Activated naive CD4-positive, alpha-beta T cell treated with Interleukin-2 at 50 U/mL for 16 hours (primary cell): ENCODE measurements at places on chromosomes 6 and 20.

GRCh38 chr6:145963216-145964068 lies 716 bp downstream of the SHPRH start:
- DNase-seq: peak; percentile 48

GRCh38 chr6:41781366-41781730 lies 766 bp downstream of the PRICKLE4 start:
- DNase-seq: no peak

DNA sequence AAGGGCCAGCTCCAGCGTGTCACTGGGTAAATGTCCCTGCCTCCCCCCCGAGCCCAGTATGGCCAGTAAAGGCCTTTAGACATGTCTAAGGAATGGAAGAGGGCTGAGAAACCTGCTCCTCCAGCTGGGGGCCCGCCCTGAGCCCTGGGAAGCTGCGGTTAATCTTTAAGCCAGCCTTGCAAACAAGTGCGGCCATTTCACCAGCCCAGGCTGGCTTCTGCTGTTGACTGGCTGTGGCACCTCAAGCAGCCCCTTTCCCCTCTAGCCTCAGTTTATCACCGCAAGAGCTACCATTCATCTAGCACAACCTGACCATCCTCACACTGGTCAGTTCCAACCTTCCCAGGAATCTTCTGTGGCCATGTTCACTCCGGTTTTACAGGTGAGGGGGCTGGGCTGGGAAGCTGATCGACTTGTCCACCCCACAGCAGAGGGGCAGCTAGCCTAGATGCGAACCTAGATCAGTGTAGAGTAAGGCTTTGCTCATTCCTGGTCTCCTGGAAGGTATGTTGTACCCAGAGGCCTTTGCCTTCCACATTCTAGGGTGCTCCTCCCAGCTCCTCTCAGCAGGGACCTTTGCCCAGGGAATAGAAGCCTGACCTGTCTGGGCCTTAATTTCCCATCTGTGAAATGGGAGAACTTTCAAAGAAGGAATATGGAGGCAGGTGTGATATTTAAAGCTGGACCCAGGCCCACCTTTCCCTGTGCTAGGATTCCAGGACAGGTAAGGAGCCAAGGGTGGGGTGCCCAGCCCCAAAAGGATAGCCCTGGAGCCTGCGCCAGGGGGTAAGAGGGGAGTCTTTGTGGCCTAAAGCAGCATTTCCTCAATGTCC lies 1.2 kb upstream of the SRC start:
- DNase-seq: no peak

GRCh38 chr6:158923805-158924498 lies 76.0 kb downstream of the RSPH3 start:
- DNase-seq: no peak

- no peak for DNase-seq
These were observed 71.4 kb upstream of the SNX9 start for GRCh38 chr6:157751547-157752200.

GRCh38 chr20:3894796-3895195 lies 5.6 kb downstream of the PANK2 start:
- DNase-seq: no peak

DNA sequence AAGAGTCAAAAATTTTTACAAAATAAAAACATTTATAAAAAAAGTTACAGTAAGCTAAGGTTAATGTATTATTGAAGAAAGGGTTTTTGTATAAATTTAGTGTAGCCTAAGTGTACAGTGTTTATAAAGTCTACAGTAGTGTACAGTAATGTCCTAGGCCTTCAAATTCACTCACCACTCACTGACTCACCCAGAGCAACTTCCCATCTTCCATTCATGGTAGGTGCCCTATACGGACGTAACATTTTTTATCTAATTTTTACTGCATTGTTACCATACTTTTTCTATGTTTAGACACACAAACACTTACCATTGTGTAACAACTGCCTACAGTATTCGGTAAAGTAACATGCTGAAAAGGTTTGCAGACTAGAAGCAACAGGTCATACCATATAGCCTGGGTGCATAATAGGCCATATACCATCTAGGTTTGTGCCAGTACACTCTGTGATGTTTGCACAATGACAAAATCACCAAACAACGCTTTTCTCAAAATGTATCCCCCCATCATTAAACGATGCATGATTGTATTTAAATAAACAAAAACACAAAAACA lies 6.0 kb downstream of the MTFR2 start:
- DNase-seq: no peak

DNA sequence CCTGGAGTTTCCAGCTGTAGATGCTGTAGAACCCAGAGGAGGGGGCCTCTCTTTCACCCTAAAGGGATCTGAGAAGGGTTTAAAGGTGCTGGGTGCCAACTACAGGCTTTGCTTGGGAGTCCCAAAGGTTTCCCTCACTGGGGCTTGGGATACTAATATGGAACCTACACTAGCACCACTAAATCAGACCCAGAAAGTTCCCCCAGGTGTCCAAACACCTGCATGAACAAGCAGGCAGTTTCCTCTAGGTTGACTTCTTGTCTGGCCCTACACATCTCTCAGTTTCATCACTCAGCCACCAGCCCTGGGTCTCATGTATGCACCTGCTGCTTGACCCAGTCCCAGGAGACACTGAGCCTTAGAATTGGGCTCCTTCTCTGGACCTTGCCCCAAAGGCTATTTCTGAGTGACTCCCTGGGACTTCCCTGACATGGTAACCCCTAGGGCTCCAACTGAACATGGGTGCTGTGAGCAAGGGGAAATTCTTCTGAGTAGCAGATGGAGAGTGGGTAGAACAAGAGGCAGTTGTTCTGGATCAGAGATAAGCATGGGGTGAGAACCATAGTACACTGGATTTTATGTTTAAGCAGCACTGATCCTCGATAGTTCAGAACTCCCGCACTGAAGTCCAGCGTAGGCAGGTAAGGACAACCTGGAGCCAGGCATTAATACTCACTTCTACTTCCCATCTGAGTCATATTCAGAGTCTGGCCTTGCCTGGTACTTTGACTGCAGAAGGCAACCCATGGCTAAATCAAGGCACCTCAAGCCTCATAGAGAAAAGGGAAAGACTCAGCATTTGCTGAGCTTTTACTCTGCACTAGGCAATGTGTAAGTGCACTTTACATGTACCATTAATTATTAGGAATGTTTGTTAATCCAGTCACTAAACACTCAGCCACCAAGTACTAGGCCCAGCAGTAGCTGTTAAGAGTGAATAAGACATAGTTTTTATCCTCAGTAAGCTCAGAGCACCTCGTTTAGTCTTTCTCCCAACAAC lies 16.8 kb downstream of the BCL2L1 start:
- DNase-seq: no peak

- no peak for DNase-seq
These were observed 117.4 kb upstream of the PRDM1 start for GRCh38 chr6:105968603-105969333.

DNA sequence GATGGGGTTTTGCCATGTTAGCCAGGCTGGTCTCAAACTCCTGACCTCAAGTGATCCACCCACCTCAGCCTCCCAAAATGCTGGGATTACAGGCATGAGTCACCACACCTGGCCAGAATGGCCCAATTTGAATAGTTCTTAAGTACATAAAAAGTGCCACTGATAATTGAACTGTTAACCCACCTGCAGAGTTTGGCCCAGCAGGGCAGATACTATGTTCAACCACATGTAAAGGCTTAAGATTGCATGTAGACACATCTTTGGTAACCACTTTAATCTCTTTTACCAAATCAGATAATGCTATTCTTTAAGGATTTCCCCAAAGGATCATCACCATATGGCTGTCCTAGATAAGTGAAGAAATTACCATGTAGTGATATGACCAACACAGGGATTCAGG lies 21.3 kb upstream of the SGK1 start:
- DNase-seq: no peak

GRCh38 chr20:1528811-1529210 lies 28.7 kb downstream of the SIRPD start:
- DNase-seq: no peak

- DNase-seq: no peak
These were observed 111.0 kb upstream of the TFAP2D start for GRCh38 chr6:50602292-50602691.

DNA sequence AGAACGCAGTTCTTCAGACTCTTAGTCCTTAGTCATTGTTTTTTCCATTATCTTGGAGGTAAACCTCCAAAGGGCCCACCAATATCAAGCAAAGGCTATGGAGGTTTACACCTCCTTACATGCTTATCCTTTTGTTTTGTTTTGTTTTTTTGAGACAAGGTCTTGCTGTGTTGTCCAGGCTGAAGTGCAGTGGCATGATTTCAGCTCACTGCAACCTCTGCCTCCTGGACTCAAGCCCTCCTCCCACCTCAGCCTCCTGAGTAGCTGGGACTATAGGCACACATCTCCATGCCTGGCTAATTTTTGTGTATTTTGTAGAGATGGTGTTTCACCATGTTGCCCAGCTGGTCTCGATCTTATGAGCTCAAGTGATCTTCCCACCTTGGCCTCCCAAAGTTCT lies 26.3 kb downstream of the ADGRG6 start:
- no peak for DNase-seq

DNA sequence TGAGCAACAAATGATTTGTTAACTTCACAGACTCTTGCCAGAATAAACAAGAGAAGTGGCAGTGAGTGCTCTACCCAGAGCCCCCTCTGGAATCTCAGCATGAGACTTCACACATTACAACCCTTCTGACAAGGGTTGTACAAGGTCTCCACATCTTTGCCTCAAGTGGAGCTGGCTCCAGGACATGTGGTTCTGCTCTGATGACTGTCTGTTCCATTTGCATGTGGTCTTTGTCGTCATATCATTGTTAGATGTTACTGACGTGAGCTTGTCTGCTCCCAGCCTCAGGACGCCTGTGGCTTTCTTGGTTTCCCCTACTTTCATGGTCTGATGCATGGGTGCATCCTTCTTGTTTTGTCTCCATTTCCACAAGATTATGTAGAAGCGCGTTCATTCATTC lies 115.0 kb downstream of the SLC24A3 start:
- no peak for DNase-seq

- no peak for DNase-seq
These were observed 32.7 kb downstream of the WDR27 start for GRCh38 chr6:169669147-169669546.

DNA sequence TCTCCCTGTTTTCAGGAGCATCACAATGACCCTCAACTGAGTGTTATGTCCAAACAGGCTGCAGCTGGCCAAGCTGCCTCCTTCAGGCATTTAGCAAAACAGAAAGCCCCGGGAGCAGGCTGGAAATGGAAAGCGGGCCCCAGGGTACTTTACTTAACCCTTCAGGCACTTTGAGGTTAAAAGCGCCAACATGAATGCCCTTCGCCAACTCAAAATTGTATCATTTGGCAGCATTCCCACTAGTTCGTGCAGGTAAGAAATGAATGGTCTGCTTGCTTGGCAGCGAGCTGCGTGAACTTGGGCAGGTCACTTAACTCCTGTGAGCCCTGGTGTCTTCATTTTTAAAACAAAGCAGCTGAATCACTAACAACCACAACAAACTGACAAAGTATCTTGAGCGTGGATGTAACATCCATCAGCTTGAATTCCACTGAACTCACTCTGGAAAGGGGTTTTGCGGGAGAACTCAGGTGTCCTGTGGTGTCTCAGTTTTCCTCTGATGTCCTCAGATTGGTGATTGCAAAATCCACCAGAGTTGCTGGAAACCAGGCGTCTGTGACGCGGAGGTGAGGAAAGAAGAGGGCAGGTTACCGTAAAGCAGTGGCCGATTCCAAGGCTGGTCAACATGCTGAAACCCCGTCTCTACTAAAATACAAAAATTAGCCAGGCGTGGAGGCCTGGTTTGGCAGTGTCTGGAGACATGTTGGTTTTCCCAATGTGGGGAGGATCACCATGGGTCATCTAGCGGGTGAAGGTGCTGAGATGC lies 118.8 kb upstream of the ZNF217 start:
- DNase-seq: no peak

DNA sequence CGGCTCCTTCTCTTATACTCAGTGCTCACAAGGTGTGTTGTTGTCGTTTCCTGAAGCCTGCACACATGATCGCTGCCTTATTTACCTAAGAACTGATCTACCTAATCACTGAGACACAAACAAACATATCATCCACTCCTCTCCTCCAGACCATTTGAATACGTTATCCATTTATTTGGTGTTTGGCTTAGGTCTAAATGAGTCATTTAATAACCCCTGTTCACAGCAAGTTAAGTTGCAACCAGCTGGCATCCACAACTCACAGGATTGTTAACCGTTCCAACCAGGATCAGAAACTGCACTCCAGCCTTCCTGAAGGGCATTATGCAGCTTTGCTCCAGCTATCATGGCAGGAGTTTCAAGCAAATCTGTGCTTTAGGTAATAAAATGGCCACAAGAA lies 511.1 kb upstream of the MAP3K7 start:
- DNase-seq: no peak

- no peak for DNase-seq
These were observed 74.4 kb downstream of the PRL start for GRCh38 chr6:22222469-22222868.
